ENCODE measurements at places on chromosomes 13 and 19. TPM values are rescaled to one million over a fixed set of nuclear protein-coding genes. Genes with fewer than 3 reads are reported as not detected.
A peak's percentile ranks its signal among the peaks of the same experiment; 100 is the strongest.

Gene TNFSF13B
- 0.69 TPM for total RNA-seq

Gene SOX1
- total RNA-seq: not detected

GRCh38 chr13:46831588-46832194 is 34.7 kb upstream of the ESD start:
- DNase-seq: peak; percentile 71

DNA sequence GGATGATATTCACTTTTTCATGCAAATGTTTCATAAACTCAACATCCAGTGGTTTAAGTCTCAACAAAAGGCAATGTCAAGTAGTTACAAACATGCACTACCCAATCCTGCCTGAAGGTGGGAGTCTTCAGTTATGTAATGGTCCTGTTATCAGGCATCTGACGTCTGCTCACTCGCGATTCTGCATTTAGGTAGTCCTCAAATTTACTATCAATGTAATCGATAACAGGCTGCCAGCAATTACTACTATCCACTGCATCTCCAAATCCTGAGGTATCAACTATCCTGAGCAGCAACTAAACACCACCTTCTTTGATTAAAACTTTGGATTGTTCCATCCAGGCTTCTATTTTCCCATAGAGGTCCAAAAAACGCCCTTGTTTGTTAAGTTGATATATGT is 51.2 kb downstream of the NLRP12 start:
- peak; percentile 74 for DNase-seq

DNA sequence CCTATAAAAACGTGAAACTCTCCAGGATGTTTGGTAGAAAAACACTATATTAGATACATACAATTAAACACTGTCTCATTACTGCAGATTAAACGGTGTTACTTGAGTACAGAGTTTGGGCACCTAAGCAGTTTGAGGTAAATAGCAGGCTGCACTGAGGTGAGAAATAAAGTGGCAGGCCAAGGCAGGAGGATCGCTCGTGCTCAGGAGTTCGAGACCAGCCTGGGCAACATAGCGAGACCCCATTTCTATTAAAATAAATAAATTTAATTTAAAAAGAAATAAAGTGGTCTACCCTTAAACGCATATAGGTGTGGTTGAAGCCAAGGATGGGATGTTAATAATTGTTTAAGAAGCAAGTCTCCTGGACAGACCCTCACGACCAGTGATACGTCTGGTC is 1.2 kb downstream of the PSPC1 start:
- no peak for DNase-seq

- no peak for DNase-seq
Observed at GRCh38 chr19:28039677-28040381, 1173.1 kb downstream of the UQCRFS1 start.

DNA sequence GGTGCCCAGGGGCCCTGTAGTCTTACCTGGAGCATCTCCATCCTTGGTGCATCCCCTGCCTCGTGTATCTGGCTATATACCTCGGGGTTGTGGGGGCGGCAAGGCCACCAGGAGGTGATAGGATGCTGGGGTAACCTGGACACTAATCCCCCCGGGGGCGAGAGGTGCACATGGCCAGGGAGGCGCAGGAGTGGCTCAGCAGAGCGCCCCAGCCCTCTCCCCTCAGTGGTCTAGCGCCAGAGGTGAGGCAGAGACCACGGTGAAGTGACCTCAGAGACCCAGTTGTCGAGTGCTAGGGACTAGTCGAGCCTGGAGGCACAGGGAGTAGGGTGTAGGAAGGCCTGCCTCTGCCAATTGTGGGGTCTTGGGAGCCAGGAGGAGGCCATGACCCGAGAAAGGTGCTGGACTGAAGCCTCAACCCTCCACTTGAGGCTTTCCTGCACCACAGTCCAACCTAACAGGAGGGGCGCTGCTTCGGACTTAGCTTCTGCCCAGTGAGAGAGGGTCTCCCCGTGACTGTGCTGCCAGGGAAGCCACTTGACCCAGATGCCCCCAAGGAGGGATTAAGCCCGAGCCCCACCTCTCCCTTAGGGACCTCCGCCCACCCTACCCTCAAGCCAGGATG is at the start of gene LHB:
TSS of gene LHB (minus strand) at position 51 of the 625 bp plus-strand sequence. CDS start at position 41, 10 bp downstream.
- no peak for DNase-seq
